ENCODE measurements at places on chromosomes 16 and 17. TPM values are rescaled to one million over a fixed set of nuclear protein-coding genes. Genes with fewer than 3 reads are reported as not detected.

Gene CDC6
- polyA plus RNA-seq, result 23.1 TPM

Gene SEZ6L2
- 11.0 TPM for polyA plus RNA-seq

Gene C16orf96
- polyA plus RNA-seq, result 0.41 TPM

Gene AOC3
- 13.8 TPM for polyA plus RNA-seq

Gene CSH1
- not detected for polyA plus RNA-seq

Gene MMP2
- polyA plus RNA-seq, result 246 TPM

Gene CCL5
- polyA plus RNA-seq, result 1.8 TPM

Gene GGT6
- 11.3 TPM for polyA plus RNA-seq

Gene SCIMP
- polyA plus RNA-seq, result 1.7 TPM

Gene SOX9
- polyA plus RNA-seq, result 17.5 TPM

Gene BCL6B
- polyA plus RNA-seq, result 24.9 TPM

Gene KRTAP1-5
- polyA plus RNA-seq, result not detected

Gene TBC1D3
- not detected for polyA plus RNA-seq

Gene CCDC40
- 6.8 TPM for polyA plus RNA-seq

Gene TBX21
- 0.14 TPM for polyA plus RNA-seq

Gene MIEF2
- 17.9 TPM for polyA plus RNA-seq

Gene CCL14
- polyA plus RNA-seq, result 17.6 TPM

Gene LRRC75A
- 4.9 TPM for polyA plus RNA-seq

Gene SLC38A8
- not detected for polyA plus RNA-seq

Gene SGSM2
- polyA plus RNA-seq, result 53.1 TPM

Gene DHX58
- 8.4 TPM for polyA plus RNA-seq

All from left renal pelvis (tissue), 4 donors.